Nephron progenitor cell (in vitro differentiated cells): ENCODE measurements at places on chromosomes 2 and 18.

- DNase-seq = no peak
Observed at GRCh38 chr2:192236136-192236535, 41.4 kb upstream of the TMEFF2 start.

DNA sequence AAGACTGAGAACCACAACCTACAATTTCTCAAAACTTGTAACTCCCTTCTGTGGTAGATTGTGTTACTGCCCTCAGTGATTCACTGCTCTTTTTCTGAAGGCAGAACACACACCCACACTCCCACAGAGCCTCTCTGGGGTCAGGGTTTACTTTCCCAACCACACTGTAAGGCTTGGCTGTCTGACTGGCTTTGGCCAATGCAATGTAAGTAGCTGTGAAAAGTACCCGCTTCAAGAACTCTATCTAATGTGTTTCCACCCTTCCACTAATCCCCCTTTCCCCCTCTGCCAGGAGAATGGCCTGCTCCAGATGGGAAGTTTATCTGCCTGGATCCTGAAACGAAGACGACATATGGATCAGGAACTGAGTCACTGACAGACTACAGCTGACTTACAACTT is 222.7 kb downstream of the CDH2 start:
- peak; percentile 3 for DNase-seq

GRCh38 chr2:36438449-36438977 is 82.9 kb downstream of the CRIM1 start:
- DNase-seq = no peak

DNA sequence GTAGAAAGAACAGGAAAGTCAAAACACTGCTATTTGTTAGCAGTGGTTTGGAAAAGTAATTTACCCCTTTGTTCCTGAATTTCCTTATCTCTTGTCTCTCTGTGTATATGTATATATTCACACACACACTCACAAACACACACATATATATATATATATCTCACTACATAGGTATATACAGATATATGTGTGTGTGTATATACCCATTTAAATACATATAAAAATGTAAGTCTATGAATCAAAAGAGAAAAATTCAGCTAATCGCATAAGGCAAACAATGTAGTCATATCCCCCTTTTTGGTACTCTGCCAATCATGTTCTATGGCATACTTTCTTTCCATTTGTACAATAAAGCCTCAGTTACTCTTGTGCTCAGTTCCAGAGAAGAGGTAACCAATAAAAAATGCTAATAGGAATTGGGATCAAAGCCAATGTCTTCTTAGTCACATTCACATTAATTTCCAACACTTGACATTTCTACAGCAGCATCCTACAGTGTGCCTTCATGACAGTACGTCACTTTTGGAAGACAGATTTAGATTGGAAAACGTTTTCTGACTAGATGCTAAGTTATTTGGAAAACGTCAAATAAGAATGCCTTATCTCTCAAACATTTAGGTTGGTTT is 94.6 kb downstream of the MC4R start:
- no peak for DNase-seq

DNA sequence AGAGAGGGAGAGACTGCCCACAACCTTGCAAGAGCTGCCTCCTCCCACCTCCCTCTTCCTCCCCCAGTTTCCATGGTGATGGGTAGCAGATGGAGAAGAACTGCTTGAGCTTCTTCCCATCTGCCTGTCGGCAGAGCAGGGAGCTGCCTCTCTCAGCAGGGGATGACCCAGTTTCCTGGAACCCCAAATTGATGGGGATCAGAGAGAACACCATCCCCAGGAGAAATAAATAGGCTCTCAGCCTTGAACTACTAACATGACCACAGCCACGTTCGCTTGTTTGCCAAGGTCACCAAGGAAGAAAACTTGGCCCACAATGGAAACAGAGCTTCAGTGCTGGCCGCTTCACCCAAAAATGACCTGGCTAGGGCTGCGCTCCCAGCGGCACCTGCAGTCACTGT is 82.2 kb downstream of the ADD2 start:
- no peak for DNase-seq

GRCh38 chr2:82275599-82275998 is 1971.0 kb upstream of the LRRTM1 start:
- no peak for DNase-seq

DNA sequence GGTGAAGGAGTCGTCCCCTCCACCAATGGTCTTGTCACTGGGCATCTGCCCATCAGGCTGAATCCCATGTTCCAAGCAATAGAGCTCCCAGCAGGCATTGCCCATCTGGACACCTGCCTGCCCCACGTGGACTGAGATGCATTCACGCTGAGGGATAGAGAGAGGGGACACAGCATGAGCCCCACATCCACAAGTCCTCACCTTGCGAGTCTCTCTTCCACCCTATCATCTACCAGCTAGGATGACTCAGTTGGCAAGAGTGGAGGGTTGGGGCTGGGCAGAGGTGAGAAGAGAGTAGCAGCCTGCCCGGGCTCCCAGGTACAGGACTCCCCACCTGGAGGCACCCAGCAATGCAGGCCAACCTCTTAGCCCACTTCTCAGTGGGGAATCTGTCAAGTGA is 959 bp upstream of the TUBA4B start:
- DNase-seq = no peak

DNA sequence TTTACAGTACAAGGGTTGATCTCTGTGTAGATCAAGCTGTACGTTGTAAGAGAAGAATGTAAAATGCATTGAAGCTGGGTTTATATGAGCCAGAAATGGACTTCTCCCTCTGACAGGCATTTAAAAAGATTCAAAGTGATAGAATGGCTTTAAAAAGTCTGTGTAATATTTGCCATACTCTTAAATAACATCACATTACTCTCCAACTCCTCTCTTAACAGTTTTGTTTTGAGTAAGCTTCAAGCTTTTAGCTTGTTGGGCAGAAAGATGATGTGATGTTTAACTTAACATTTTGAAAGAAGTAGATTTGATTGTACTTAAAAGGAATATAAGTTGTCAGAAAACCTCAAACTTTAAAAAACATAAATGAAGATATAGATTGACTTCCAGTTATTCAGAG is 72.2 kb downstream of the COX7A2L start:
- DNase-seq = no peak

DNA sequence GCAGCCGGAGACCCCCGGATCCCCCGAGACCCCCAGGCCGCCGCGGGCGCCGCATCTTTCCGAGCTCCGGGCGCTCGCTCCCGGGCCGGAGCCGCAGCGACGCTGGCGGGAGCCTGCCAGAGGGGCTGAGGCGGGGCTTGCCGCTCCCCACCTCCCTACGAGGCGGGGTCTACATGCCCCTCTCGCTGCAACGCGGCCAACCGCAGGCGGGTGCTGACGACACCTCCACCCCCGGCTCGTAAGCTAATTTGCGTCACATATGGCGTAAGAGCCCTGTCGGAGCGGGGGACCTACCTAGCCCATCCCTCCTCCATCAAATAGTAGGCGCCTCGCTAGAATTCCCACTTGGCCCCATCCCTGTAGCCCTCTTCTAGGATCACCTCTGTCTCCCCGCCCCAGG is at the start of gene PTPRN:
TSS of gene PTPRN (minus strand) at position 124 of the 400 bp plus-strand sequence. CDS start at position 55, 69 bp downstream.
- no peak for DNase-seq

GRCh38 chr2:165435611-165436010 is 33.9 kb upstream of the CSRNP3 start:
- DNase-seq = no peak

DNA sequence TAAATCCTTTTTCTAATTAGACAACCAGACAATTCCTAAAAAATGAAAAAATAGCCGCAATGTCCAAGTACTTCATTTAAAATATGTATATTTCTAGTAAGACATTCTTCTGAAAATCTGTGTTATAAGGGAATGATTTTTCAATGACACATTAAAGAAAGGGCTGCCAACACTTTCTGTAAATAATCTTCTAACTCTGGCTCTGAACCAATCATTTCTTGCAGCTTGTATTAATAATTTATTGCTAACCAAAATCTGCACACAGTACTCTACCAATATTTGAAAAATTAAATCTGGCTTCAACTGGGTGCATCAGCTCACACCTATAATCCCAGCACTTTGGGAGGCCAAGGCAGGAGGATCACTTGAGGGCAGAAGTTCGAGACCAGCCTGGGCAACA is 8.3 kb downstream of the NFU1 start:
- no peak for DNase-seq

GRCh38 chr2:213065583-213066442 is 85.6 kb downstream of the IKZF2 start:
- DNase-seq = peak; percentile 15

GRCh38 chr2:20456116-20456571 is 9.3 kb downstream of the RHOB start:
- no peak for DNase-seq

GRCh38 chr18:71221405-71221804 is 932.6 kb downstream of the SOCS6 start:
- no peak for DNase-seq

DNA sequence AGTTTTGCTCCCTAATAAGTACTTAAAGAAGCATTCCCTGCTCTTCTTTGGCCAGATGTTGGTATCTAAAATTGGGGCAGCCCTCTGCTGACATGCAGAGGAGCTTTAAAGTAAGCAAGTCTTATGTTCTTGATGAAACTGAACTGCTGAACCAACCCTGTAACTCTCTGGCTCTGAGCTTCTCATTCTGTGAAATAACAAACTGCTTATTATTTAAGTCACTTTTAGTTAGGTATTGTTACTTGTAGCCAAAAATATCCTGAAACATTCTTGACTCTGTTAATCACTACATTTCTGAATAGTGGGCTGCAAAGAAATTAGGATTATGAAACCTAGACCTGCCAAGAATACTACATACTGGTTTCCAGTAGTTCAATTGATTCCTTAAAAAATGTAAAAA is 15.5 kb downstream of the PPP3R1 start:
- DNase-seq = no peak

- no peak for DNase-seq
Observed at GRCh38 chr18:79816092-79816491, 18.4 kb downstream of the KCNG2 start.

- DNase-seq = no peak
Observed at GRCh38 chr18:79410731-79411613, 15.2 kb downstream of the NFATC1 start.

DNA sequence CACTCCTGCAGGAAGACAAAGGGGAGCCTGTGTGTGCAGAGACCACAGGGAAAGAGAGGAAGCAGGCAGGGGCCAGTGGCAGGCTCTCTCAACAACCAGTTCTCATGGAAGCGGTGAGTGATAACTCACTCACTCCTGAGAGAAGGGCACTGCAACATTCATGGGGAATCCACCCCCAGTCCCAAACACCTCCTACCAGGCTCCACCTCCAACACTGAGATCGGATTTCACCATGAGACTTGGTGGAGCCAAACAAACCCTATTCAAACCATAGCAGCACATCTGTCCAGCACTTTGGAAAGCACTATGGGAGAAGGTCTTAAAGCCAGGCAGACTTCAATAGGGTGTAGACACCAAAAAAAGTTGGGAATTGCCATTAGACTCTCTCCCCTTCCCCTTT is 345.7 kb upstream of the SPRED2 start:
- no peak for DNase-seq

GRCh38 chr18:45664824-45665763 is 49.8 kb downstream of the SLC14A2 start:
- peak; percentile 67 for DNase-seq

DNA sequence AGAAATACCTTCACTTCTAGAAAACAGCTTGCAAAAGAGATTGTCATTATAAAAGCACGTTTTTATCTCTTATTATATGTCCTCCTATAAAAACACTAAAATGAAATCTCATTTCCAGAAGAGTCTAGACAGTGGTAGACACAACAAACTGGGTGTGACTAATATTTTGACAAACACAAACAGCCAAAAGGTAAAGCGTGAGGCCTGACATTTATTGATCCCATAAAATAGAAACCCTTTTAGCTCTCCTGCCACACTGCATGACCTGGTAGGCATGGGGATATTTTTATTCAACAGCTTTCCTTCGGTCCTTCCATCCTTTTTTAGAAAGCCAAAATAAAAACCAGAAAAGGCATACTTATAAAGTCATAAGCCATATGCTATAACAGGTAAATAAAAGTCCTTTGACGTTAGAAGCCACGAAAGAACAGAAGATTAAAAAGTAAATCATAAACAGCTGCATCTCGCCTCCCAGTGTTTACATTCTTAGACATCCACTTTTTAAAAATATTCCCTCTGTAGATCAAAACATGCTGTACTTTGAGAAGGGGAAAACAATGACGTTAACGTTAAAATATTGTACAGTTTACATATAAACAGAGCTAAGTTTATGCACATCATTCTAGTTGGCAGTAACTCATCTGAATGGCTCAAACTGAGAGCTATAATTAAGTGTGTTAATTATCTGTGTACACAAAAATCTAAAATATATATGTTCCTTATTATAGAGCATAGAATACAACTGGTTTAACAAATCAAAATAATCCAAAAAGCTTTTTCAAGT is 44.6 kb downstream of the IRS1 start:
- DNase-seq = no peak

GRCh38 chr2:196253116-196253480 is 81.7 kb upstream of the STK17B start:
- DNase-seq = no peak

- no peak for DNase-seq
Observed at GRCh38 chr2:16645775-16646559, 19.7 kb downstream of the CYRIA start.

- DNase-seq = no peak
Observed at GRCh38 chr18:31492671-31493070, 5.3 kb upstream of the DSG2 start.

DNA sequence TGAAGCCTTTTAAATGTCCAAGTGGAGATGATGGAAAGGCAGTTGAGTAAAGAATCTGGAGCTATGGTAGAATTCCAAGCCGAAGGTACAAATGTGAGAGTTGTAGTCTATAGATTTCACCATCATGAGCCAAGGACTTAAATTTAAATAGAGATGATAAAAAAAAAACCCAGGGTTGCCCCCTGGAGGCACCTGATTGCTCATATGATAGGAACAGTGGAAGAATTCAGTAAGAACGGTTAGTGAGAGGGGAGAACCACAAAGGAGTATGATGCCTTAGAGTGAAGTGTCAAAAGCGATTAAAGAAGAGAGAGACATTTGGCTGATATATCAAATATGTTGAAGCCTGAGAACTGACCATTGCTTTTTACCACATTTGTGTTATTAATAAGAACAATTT is 11.9 kb downstream of the NYAP2 start:
- DNase-seq = no peak

- no peak for DNase-seq
Observed at GRCh38 chr2:40859617-40860016, 407.7 kb upstream of the SLC8A1 start.

DNA sequence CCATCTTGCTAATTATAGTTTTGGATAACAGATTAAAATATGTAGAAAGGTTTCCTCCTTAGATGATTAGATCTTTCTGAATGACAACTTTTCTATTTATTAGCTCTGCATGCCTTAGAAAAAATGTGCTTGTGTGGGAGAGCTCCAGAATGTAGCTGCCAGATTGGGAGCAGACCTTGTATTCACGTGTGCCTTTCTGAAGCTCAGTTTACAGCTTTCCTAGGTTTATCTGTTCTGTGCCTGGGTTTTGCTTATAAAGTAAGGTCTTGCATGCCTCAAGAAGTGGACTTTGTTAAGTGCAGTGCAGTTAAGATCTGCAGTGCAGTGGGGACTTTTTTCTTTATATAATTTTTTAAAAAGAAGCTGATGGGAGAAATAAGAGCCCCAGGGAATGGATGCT is 179.0 kb downstream of the DCC start:
- no peak for DNase-seq

GRCh38 chr2:62199392-62200125 is 3.6 kb downstream of the B3GNT2 start:
- no peak for DNase-seq

GRCh38 chr2:11270891-11271290 is 73.5 kb downstream of the ROCK2 start:
- DNase-seq = no peak
